ENCODE measurements at places on chromosomes 11 and 22.

GRCh38 chr11:5224538-5225479 is 2.1 kb downstream of the HBB start:
- DNase-seq, result no peak

- no peak for DNase-seq
Measured at GRCh38 chr11:34205326-34206035, 100.1 kb downstream of the NAT10 start.

DNA sequence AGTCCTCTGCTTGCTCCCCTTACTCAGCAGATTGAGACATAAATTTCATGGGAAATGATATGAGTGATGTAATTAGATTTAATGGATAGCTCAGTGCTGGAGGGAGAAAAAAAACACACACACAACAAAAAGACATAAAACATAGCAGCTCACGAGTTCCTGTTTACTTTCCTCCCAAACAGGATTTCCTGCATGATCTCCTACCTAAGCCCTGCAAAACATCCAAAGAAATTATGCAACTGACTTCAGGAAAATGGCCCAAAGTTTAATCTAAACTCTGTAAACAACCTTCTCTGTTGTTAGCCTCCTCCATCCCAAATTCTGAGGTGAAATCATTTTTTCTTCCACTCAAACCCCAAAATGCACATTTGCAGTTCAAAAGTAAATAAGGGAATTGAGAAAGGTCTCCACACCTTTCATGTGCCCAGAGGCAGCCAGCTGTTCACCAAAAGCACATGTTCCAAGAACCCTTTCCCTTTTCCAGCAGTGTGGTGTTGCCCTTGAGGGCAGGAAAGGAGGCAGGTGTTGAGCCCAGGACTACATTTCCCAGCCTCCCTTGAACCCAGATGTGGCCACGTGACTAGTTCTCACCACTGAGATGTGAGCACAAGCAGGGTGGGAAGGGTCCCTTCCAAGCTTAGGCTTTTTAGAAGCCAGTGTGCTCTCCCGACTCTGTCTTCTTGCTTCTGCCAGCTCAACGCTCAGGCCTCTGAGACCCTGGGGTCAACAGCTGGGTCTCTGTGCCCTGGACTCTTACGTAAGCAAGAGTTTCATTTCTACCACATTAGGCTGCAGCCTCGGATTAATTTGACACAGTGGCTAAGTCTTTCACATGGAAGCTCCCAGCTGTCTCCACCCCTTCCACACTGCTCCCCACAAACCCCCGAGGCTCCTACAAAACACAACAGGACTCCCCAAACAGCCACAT is 301.2 kb downstream of the CTTN start:
- no peak for DNase-seq

- DNase-seq, result peak; percentile 67
Measured at GRCh38 chr11:120324932-120325810, at the start of gene TLCD5. TSS of gene TLCD5 (plus strand) at chr11:120325299. CDS start at chr11:120327442, 2,143 bp downstream.

DNA sequence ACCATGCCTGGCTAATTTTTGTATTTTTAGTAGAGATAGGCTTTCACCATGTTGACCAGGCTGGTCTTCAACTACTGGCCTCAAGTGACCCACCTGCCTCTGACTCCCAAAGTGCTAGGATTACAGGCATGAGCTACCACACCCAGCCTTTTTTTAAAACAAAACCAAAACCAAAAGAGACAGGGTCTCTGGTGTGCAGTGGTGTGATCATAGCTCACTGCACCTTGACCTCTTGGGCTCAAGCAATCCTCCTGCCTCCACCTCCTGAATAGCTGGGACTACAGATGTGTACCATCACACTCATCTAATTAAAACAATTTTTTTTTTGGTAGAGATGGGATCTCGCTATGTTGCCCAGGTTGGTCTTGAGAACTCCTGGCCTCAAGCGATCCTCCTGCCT is 77.7 kb downstream of the PTPRJ start:
- no peak for DNase-seq

- peak; percentile 8 for DNase-seq
Measured at GRCh38 chr11:107044503-107044902, 26.2 kb upstream of the GUCY1A2 start.

- no peak for DNase-seq
Measured at GRCh38 chr11:130583801-130584211, 135.4 kb downstream of the ADAMTS15 start.

- DNase-seq, result peak; percentile 6
Measured at GRCh38 chr11:33553486-33553885, 147.1 kb downstream of the C11orf91 start.

GRCh38 chr22:38136607-38137006 is 26.1 kb upstream of the BAIAP2L2 start:
- DNase-seq, result peak; percentile 12

- DNase-seq, result no peak
Measured at GRCh38 chr22:19745155-19746101, 15.2 kb upstream of the TBX1 start.

GRCh38 chr11:3877364-3878257 is 22.1 kb downstream of the STIM1 start:
- no peak for DNase-seq
